ENCODE measurements at places on chromosomes 4 and X. TPM values are rescaled to one million over a fixed set of nuclear protein-coding genes. Genes with fewer than 3 reads are reported as not detected.

GRCh38 chr4:113619526-113619925 lies 142.0 kb downstream of the CAMK2D start:
- peaks cover 21% of the 10 kb centered on the region for H3K4me1 ChIP-seq
- H3K27me3 ChIP-seq, result no peaks in the 10 kb centered on the region
- H3K27ac ChIP-seq, result no peak overlapping the region
- DNase-seq, result no peak

DNA sequence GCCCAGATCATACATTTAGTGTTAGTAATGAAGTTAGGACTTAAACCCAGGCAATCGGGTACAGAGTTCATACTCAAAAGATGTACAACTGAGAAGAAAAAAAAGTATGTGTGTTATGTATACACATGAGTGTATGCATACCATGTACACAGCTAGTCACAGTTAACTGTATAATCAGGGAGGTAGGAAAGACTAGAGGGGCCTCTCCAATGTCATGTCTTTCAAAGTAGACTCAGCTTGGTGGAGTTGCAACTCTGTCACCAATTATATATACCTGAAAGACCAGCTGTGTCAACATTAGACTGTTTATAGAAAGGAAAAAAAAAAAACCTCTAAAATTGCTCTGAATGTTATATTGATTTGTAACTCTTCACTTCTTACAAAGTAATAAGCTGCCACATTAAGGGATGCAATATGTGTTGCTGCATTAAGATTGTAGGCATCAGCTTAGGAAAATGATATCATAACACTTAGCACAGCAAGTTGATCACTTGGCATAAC lies 167.5 kb downstream of the DCTD start:
- H3K4me1 ChIP-seq, result peaks cover 6% of the 10 kb centered on the region
- no peak overlapping the region for H3K27ac ChIP-seq
- no peak for DNase-seq
- no peaks in the 10 kb centered on the region for H3K27me3 ChIP-seq
- no peaks in the 10 kb centered on the region for H3K36me3 ChIP-seq

GRCh38 chr4:150722908-150723362 lies 141.0 kb downstream of the MAB21L2 start:
- no peak overlapping the region for H3K4me3 ChIP-seq
- no peak overlapping the region for H3K27ac ChIP-seq
- peaks cover 14% of the 10 kb centered on the region for H3K36me3 ChIP-seq
- H3K4me1 ChIP-seq, result peaks cover 9% of the 10 kb centered on the region
- H3K27me3 ChIP-seq, result no peaks in the 10 kb centered on the region

DNA sequence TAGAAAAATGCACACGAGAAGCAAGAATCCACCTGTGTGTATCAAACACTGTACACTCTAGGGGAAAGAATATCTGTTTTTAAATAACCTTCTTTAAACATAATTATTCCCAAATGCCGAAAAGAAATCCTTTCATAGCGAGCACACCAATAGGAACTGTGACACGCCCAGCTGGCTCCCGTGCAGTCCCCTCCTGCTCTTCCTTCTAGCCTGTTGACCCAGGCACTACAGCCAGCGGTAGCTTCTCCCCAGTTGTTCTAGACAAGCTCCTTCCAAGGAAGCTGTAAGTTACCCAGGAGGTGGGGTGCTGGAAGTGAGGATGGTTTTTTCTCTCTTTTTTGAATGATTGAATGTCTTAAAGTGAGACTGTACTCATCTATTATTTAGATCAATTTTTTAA lies 19.5 kb upstream of the NOCT start:
- H3K4me1 ChIP-seq, result no peaks in the 10 kb centered on the region
- no peak overlapping the region for H3K4me3 ChIP-seq
- no peaks in the 10 kb centered on the region for H3K36me3 ChIP-seq
- H3K27me3 ChIP-seq, result no peaks in the 10 kb centered on the region
- DNase-seq, result no peak
- H3K27ac ChIP-seq, result no peak overlapping the region

The CEP44 gene
- 20.0 TPM for total RNA-seq

Measured in T-helper 17 cell (primary cell).